ENCODE measurements at places on chromosomes 6 and 20. TPM values are rescaled to one million over a fixed set of nuclear protein-coding genes. Genes with fewer than 3 reads are reported as not detected.

DNA sequence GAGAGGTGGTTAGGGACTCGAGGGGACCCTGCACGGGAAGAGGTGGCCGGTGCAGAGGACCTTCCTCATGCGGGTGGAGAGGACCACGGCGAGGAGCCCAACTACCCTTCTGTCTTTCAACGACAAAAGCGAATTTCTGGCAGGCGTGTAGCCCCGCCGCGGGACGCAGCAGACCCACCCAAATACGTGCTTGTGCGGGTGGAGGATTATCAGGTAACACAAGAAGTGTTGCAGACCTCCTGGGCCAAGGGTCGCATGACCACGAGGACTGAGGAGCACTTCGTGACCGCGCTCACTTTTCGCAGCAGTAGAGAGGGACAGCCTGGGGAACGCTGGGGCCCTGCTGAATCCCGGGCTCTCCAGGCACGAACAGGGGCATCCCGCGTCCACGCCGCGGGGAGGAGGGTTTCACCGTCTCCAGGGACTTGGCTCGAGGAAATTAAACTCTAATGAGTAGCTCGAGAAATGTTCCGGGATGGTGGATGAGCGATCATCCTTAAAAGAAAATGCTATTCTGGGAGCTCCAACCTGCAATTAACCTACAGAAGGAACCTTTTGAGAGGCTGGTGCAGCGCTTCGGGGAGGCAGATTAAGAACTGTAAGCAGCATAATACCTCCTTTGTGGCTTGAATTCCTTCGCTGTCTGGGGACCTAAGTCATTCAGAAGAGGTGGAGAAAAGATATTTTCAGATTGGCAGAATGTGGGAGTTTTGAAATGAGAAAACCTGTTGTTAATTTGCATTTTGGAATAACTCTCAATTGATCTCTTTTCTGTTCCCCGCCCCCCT is 804 bp downstream of the C6orf141 start:
- no peaks in the 10 kb centered on the region for H3K36me3 ChIP-seq
- peaks cover 6% of the 10 kb centered on the region for H3K27me3 ChIP-seq
- H3K27ac ChIP-seq, result no peak overlapping the region
- no peaks in the 10 kb centered on the region for H3K4me1 ChIP-seq
- DNase-seq, result peak; percentile 69

Gene CASS4
- polyA plus RNA-seq, result 1.1 TPM

Gene PI16
- 0.27 TPM for polyA plus RNA-seq

Gene SMOC2
- polyA plus RNA-seq, result 1.4 TPM

Gene TFAP2C
- 0.04 TPM for polyA plus RNA-seq

DNA sequence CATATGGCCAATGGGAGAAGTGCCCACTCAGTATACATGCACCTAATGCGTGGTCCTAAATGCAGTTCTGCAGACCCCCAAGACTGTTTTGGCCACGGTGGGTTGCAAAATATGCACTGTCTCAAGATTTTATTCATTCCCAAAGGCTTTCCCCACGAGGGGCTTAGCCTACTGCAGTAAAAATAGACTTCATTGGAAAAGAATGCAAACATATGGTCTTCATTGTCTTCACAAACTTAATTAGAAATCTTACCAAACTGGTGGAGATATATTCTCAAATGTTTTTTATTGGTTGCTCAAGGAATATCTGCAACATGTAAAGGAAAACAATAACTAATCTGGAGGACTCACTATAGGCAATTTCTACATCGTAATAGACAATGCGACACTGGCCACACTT is 31.6 kb upstream of the PRL start:
- no peaks in the 10 kb centered on the region for H3K4me1 ChIP-seq
- no peak for DNase-seq
- no peaks in the 10 kb centered on the region for H3K27me3 ChIP-seq
- no peak overlapping the region for H3K27ac ChIP-seq
- no peak overlapping the region for H3K4me3 ChIP-seq

DNA sequence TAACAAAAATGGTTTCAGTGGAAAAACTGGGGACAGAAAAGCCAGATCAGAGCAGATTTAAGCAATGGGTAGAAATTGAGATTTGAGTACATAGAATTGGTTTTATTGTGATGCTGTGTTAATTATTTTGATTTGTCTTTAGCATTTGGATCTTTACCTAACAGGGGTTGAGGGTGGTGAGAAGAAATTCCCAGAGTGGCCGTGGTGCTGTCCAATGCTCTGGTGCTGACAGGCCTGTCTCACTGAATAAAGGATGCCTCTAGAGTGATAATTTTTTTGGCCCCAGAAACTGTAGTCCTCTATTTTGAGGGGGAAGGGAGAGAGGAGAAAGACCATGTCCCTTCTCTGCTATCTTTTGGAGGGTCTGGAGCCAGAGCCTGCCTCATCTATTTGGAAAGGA is 79.1 kb downstream of the LYRM2 start:
- H3K27me3 ChIP-seq, result peaks cover 8% of the 10 kb centered on the region
- no peak for DNase-seq
- H3K27ac ChIP-seq, result no peak overlapping the region
- no peaks in the 10 kb centered on the region for H3K36me3 ChIP-seq
- H3K4me1 ChIP-seq, result no peaks in the 10 kb centered on the region
- no peak overlapping the region for H3K4me3 ChIP-seq

DNA sequence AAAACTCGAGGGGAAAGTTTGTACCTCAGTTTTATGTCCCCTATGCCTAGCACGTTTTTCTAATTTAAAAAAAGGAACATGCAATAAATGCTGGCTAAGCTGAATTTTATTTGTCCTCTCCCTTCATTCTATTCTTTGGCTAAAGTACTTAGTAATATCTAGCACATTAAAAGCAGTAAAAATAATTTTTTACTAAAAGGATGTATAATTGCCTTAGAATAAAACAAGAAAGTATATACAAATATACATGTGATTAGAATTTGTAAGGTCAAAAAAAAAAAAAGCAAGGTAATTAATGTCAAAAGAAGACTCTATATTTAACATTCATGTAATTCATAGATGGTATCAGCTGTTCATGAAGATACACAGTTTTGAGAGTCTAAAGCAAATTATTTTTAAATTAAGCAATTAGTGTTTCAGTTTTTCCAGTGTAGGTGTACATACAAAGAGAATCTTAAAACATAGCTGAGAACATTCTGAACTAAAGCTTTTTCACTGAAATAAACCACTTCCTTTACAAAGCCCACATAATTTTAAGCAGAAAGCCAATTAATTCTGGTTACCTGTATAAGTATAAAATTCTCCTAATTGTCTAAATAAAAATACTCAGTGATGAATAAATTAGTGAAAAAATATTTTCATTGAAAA is 32.4 kb downstream of the HBS1L start:
- H3K4me1 ChIP-seq, result no peaks in the 10 kb centered on the region
- DNase-seq, result peak; percentile 29
- H3K27ac ChIP-seq, result no peak overlapping the region
- H3K27me3 ChIP-seq, result no peaks in the 10 kb centered on the region
- H3K36me3 ChIP-seq, result no peaks in the 10 kb centered on the region

GRCh38 chr6:82711971-82712370 is 348.4 kb downstream of the TPBG start:
- no peak for DNase-seq
- no peak overlapping the region for H3K27ac ChIP-seq
- no peaks in the 10 kb centered on the region for H3K36me3 ChIP-seq
- no peaks in the 10 kb centered on the region for H3K4me1 ChIP-seq

Gene KCNQ2
- 0.65 TPM for polyA plus RNA-seq

Gene SPEF1
- 0.06 TPM for polyA plus RNA-seq

Gene CDC5L
- polyA plus RNA-seq, result 21.2 TPM

Gene EYS
- polyA plus RNA-seq, result 0.78 TPM

- DNase-seq, result peak; percentile 74
- no peaks in the 10 kb centered on the region for H3K36me3 ChIP-seq
- H3K27me3 ChIP-seq, result peaks cover 14% of the 10 kb centered on the region
Measured at GRCh38 chr20:45098103-45098773, 2.7 kb downstream of the KCNS1 start.

- peak; percentile 59 for DNase-seq
- no peak overlapping the region for H3K4me3 ChIP-seq
- H3K27ac ChIP-seq, result no peak overlapping the region
- H3K4me1 ChIP-seq, result no peaks in the 10 kb centered on the region
- no peaks in the 10 kb centered on the region for H3K36me3 ChIP-seq
- H3K27me3 ChIP-seq, result no peaks in the 10 kb centered on the region
Measured at GRCh38 chr20:58818586-58819285, 32.0 kb downstream of the GNAS-AS1 start.

Gene COL9A3
- polyA plus RNA-seq, result 12.7 TPM

Gene UNC5CL
- polyA plus RNA-seq, result 123 TPM

- peaks cover 33% of the 10 kb centered on the region for H3K36me3 ChIP-seq
- no peak overlapping the region for H3K27ac ChIP-seq
- H3K4me3 ChIP-seq, result no peak overlapping the region
Measured at GRCh38 chr20:62063315-62063980, 2.2 kb downstream of the TAF4 start.

Gene OSTM1
- polyA plus RNA-seq, result 8.8 TPM

DNA sequence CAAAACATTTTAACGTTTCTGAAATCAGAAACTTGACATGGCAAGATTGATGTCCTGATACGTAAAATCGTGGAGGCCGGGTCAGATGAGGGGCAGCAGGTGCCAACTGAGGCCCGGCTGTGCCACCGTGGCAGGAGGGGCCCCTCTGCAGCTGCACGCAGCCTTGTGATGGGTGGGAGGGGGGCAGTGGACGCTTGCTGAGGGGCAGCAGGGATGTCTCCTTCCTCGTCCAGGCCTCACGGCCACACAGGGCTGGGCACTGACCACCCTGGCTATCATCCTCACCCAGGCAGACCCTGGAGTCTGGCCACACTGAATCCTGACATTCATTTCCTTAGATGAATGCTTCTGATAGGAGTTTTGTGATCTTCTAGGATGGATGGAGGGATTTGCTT is 114.7 kb downstream of the ERMARD start:
- peaks cover 14% of the 10 kb centered on the region for H3K4me1 ChIP-seq
- DNase-seq, result no peak
- H3K4me3 ChIP-seq, result no peak overlapping the region
- no peaks in the 10 kb centered on the region for H3K27me3 ChIP-seq
- H3K36me3 ChIP-seq, result no peaks in the 10 kb centered on the region

GRCh38 chr6:170291271-170292110 is 613 bp upstream of the DLL1 start:
- peak; percentile 72 for DNase-seq
- no peaks in the 10 kb centered on the region for H3K36me3 ChIP-seq
- H3K27me3 ChIP-seq, result peaks cover 10% of the 10 kb centered on the region
- peak overlapping the region; percentile 80 for H3K27ac ChIP-seq
- H3K4me3 ChIP-seq, result peak overlapping the region; percentile 66

DNA sequence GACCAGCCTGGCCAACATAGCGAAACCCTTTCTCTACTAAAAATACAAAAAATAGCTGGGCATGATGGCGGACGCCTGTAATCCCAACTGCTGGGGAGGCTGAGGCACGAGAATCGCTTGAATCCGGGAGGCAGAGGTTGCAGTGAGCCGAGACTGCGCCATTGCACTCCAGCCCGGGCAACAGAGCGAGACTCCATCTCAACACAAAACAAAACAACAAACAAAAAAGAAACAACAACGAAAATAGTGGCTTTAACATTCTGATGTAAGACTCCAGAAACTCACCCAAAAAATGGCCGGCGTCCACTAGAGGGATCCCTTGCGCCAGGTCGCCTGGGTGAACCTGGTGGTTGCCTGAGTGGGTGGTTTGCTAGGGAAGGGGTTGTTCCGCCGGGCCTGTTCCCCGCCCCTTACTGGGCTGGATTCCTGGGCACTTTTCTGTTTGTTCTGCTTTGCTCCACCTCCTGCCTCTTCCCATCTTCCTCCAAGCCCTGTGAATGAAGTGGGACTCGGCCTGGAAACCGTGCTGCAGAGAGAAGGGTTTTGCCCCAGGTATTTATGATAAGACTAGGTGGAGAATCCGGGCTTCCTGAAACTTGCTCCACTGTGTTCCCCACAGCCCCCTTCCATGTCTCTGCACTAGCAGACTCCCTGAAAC is 1.5 kb downstream of the PABPC1L start:
- no peaks in the 10 kb centered on the region for H3K27me3 ChIP-seq
- H3K4me3 ChIP-seq, result no peak overlapping the region
- peaks cover 6% of the 10 kb centered on the region for H3K36me3 ChIP-seq

Gene ETV7
- 19.5 TPM for polyA plus RNA-seq

- H3K36me3 ChIP-seq, result no peaks in the 10 kb centered on the region
- no peak overlapping the region for H3K27ac ChIP-seq
- H3K4me3 ChIP-seq, result no peak overlapping the region
- H3K4me1 ChIP-seq, result no peaks in the 10 kb centered on the region
Measured at GRCh38 chr20:7025635-7026034, 258.1 kb downstream of the BMP2 start.

GRCh38 chr20:22403022-22403631 is 181.2 kb downstream of the FOXA2 start:
- H3K36me3 ChIP-seq, result no peaks in the 10 kb centered on the region
- no peak for DNase-seq
- peaks cover 19% of the 10 kb centered on the region for H3K27me3 ChIP-seq
- no peak overlapping the region for H3K27ac ChIP-seq
- H3K4me1 ChIP-seq, result no peaks in the 10 kb centered on the region

- H3K27ac ChIP-seq, result peak overlapping the region; percentile 66
- DNase-seq, result peak; percentile 72
- peak overlapping the region; percentile 30 for H3K4me3 ChIP-seq
- H3K4me1 ChIP-seq, result no peaks in the 10 kb centered on the region
- H3K27me3 ChIP-seq, result peaks cover 3% of the 10 kb centered on the region
- H3K36me3 ChIP-seq, result no peaks in the 10 kb centered on the region
Measured at GRCh38 chr6:41503827-41504465, 42.2 kb upstream of the FOXP4 start.

DNA sequence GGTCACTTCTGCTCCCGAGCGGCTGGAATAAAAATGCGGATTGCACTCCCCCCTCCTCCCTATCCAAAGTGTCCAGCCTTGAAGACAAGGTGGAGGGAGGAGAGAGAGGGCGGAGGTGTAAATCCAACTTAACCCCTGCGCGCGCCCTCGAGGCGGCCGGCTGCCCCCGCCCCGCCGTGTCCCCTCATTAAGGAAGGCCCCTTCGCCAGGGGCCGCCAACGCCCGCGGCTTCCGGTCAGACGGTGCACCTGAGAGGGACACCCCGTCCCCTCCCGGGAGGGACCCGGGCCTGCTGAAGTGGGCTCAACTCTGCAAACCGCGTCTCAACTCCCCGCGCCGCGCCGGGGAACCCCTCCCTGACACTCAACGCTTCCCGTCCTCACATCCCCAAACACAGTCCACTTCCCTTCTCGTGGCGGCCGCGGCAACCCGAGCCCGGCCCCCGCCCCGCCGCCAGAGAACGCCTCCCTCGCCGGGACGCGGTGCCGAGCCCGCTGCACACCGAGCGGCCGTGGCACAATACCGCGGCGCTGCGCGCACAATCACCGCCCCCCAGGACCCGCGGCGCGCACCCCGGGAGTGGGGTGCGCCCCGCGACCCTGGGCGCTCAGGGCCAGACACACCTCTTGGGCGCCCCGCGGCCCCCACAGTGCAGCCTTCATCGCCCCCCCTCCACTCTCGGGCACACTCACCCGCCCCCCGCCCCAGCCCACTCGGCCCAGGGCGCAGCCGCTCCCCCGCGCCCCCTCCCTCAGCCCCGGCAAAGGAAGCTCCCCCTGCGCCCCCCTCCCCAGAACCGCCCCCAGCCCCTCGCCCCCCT is 102.5 kb downstream of the NOL4L start:
- H3K27ac ChIP-seq, result peak overlapping the region; percentile 81
- H3K36me3 ChIP-seq, result no peaks in the 10 kb centered on the region
- peak; percentile 72 for DNase-seq
- peak overlapping the region; percentile 77 for H3K4me3 ChIP-seq

Gene TBXT
- polyA plus RNA-seq, result not detected

- H3K4me1 ChIP-seq, result no peaks in the 10 kb centered on the region
- no peaks in the 10 kb centered on the region for H3K27me3 ChIP-seq
- H3K27ac ChIP-seq, result no peak overlapping the region
Measured at GRCh38 chr20:10715035-10715434, 41.2 kb upstream of the JAG1 start.

Gene DPPA5
- not detected for polyA plus RNA-seq

Gene SEMG1
- polyA plus RNA-seq, result not detected

GRCh38 chr6:64429926-64430325 is 794.3 kb downstream of the PHF3 start:
- H3K4me1 ChIP-seq, result no peaks in the 10 kb centered on the region
- no peak for DNase-seq
- H3K4me3 ChIP-seq, result no peak overlapping the region
- no peaks in the 10 kb centered on the region for H3K27me3 ChIP-seq
- H3K36me3 ChIP-seq, result no peaks in the 10 kb centered on the region

Gene IRF4
- 3.5 TPM for polyA plus RNA-seq

Gene SLC17A9
- 11.2 TPM for polyA plus RNA-seq

Data from small intestine (tissue), 16 donors.